Left lung (tissue), 14 donors: ENCODE measurements at places on chromosomes 3 and 15. TPM values are rescaled to one million over a fixed set of nuclear protein-coding genes. Genes with fewer than 3 reads are reported as not detected.

Gene MYO5C
- total RNA-seq = 89.2 TPM

Gene GP5
- total RNA-seq = 0.15 TPM

Gene GOLGA8S
- 0.29 TPM for total RNA-seq

Gene LRRC34
- total RNA-seq = 2.4 TPM

Gene ZPLD1
- total RNA-seq = 0.21 TPM

Gene ARGFX
- not detected for total RNA-seq

Gene GRAMD2A
- 36.1 TPM for total RNA-seq

Gene ADAMTSL3
- 11.7 TPM for total RNA-seq

Gene LIPC
- 0.76 TPM for total RNA-seq

Gene PLSCR4
- 39.7 TPM for total RNA-seq

Gene SLC28A1
- not detected for total RNA-seq

Gene GASK1A
- total RNA-seq = 11.3 TPM

Gene FILIP1L
- total RNA-seq = 24.3 TPM

Gene GRAMD1C
- 5.6 TPM for total RNA-seq

Gene ANO10
- 39.3 TPM for total RNA-seq

Gene DAZL
- total RNA-seq = not detected

Gene GABRB3
- 0.94 TPM for total RNA-seq

Gene SLC27A2
- total RNA-seq = 2.9 TPM

Gene SAMMSON
- not detected for total RNA-seq

Gene CLPX
- 42.7 TPM for total RNA-seq

Gene NPTN
- 126 TPM for total RNA-seq

Gene CKMT1B
- 11.3 TPM for total RNA-seq

Gene OGG1
- total RNA-seq = 29.4 TPM

Gene EFCAB12
- total RNA-seq = 3.5 TPM

Gene OR5K2
- total RNA-seq = not detected

Gene CCR8
- 0.29 TPM for total RNA-seq

Gene OSTN
- not detected for total RNA-seq

Gene CPLX3
- not detected for total RNA-seq

Gene ZIC4
- total RNA-seq = not detected

Gene SQOR
- total RNA-seq = 79.2 TPM

Gene BTLA
- 1.6 TPM for total RNA-seq

Gene FOXB1
- not detected for total RNA-seq
